Effector memory CD8-positive, alpha-beta T cell (primary cell): ENCODE measurements at places on chromosomes 5 and 9.
A peak's percentile ranks its signal among the peaks of the same experiment; 100 is the strongest.

DNA sequence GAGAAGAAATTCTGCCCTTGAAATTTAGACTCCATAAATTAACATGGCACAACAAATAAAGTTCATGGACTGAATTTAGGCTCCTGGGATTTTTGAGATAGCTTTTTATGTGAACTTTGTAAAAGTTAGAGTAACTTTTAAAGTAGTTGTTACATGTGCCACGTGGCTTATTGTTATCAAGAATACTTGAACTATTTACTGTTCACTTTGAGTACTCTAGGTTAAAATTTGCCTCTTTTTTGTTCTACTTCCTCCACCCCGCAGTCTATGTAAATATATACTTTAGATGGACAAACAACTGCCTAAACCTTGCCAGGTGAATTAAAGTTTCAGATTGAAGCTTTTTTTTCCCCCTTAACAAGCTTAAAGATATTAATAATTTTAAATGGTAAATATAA is 457.9 kb downstream of the RAB3C start:
- no peak for DNase-seq

- DNase-seq, result no peak
These were observed 59.2 kb upstream of the OTP start for GRCh38 chr5:77697692-77698091.

DNA sequence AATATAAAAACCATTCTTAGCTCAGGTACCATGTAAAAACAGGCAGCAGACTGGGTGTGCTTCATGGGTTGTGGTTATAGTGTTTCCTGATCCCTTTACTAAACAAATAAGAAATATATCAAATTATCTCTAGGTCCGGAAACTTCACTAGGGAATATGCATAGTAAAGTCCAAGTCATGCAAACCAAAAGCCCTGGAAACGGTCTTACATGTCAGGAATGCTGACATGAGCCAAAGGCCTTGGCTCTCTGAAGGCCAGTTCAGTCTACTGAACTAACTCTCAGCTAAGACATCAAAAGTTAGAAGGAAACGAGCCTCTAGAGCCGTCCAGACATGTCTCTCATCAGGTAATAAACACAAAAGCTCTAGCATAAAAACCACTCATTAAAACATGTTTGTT is 778.9 kb upstream of the ZNF608 start:
- no peak for DNase-seq

DNA sequence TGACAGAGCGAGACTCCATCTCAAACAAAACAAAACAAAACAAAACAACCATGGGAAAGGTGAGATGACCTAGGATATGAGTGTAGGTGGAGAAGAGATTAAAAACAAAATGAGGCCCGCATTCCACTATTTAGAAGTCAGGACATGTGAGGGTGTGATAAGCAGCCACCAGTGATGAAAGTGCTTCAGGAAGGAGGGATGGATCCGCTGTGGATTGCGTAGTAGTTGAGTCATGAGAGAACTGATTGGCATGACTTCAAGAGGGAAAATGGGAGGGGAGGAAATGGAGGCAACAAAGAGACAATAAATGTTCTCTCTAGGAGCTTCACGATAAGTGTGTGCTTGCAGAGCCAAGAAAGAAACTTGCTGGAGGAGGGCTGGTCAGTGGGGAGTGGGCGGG is 367.6 kb downstream of the ARL15 start:
- DNase-seq, result no peak

DNA sequence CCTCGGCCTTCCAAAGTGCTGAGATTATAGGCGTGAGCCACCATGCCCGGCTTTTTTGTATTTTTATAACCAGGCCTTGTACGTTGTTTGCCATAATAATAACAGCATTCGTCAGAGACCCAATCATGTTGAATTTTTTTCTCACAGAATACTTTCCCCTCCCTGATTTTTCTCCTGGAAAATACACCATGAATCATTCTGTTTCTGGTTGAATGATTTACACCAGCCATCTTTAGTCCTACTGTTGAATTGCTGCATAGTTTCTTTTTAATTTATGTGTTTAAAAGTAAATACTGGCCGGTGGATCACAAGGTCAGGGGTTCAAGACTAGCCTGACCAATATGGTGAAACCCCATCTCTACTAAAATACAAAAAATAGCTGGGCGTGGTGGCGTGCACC is 3.5 kb downstream of the CNOT8 start:
- no peak for DNase-seq

- DNase-seq, result no peak
These were observed 642.9 kb downstream of the MAT2B start for GRCh38 chr5:164148292-164148691.

DNA sequence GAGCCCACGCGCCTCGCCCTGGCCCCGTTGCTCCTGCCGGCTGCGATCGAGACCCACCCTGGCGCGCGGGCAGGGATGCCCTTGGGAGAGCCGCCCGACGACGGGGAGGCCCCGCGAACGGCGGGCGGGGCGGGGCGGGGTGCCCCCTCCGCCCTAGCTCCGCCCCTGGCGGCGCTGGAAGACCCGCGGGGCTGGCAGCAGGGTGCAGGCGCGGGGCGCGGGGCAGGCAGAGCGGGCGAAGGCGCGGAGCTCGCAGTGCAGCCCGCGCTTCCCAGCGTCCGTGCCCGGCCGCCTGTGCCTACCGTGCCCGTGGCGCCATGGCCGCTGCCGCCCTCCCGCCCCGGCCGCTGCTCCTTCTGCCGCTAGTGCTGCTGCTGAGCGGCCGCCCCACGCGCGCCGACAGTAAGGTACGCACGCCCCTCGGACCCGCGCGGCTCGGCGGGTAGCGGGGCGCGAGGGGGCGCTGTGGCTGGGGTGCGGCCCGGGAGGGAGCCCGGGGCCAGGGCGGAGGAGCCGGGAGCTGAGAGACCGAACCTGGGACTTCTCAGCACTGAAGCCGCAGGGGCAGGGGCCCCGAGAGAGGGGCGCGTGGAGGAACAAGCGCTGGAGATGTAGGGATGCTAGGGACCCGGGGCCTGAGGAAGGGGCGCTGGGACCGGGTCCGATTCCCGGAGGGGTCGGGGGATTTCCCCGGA is at the start of gene OLFML2A:
OLFML2A (plus strand) TSS at position 180 of the 695 bp plus-strand sequence; CDS start at position 318, 138 bp downstream.
- DNase-seq, result peak; percentile 15

DNA sequence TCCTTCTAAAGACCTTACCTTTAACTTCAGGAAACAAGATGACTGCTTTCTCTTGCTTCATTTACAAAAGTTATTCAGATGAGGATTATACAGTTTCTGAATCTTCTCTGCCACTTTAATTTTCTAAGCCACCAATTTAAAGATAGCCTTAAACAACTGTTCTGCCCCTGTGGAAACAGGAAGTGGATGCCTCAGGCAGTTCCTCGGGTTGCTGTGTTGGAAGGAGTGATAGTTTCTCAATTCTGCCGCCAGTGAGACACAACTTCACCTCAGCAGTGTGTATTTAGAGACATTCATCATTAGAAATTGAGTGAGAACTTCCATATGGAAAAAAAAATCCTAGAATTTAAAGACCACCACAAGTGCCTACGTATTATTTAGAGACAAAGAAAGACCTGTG is 475.1 kb upstream of the WWC1 start:
- no peak for DNase-seq

- no peak for DNase-seq
These were observed 358.1 kb upstream of the GRAMD2B start for GRCh38 chr5:126065061-126065460.
